ENCODE measurements at places on chromosomes 2 and 18.

GRCh38 chr18:25896178-25896780 is 194.1 kb downstream of the SS18 start:
- DNase-seq, result peak; percentile 4

DNA sequence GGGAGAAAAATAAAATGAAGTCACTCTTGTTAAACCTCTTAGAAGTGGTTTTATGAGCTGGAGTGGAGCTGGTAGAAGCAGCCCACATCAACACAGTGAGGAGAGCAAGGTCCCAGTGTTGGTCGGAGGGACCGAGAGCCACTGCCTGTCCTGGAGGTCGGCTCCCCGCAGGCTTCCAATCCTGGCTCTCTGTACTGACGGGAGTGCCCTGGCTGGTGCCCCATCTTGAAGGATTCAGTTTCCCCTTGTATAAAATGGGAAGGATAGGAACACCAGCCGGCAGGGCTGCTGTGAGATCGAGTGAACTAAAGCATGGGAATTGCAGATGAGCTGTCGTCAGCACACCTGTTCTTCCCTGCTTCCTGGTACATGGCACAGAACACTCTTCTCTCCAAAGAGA is 104.3 kb upstream of the ID2 start:
- no peak for DNase-seq

DNA sequence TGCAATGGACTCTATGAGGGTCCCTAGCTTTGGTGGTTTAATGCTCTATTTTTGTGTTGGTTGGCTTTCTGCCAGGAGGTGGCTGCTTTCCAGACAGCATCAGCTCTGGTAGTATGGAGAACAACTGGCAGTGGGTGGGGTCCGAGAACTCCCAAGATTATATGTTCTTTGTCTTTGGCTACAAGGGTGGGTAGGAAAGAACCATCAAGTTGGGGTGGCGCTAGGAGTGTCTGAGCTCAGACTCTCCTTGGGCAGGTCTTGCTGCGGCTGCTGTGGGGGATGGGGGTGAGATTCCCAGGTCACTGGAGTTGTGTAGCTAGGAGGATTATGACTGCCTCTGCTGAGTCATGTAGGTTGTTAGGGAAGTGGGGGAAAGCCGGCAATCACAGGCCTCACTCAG is 976.1 kb upstream of the GYPC start:
- no peak for DNase-seq

DNA sequence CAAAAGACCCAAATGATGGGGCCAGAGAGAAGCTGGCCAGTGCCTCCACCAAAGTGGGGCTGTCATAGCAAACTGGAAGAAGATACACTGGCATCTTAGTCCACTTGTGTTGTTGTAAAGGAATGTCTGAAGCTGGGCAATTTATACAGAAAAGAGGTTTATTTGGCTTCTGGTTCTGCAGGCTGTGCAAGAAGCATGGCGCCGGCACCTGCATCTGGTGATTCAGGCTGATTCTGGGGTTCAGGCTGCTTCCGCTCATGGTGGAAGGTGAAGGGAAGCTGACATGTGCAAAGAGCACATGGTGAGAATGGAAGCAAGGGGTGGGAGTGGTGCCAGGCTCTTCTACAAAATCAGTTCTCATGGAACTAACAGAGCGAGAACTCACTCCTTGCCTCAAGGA is 135.9 kb upstream of the TWIST2 start:
- no peak for DNase-seq

GRCh38 chr2:240412211-240412861 is 23.1 kb upstream of the GPC1 start:
- DNase-seq, result no peak

DNA sequence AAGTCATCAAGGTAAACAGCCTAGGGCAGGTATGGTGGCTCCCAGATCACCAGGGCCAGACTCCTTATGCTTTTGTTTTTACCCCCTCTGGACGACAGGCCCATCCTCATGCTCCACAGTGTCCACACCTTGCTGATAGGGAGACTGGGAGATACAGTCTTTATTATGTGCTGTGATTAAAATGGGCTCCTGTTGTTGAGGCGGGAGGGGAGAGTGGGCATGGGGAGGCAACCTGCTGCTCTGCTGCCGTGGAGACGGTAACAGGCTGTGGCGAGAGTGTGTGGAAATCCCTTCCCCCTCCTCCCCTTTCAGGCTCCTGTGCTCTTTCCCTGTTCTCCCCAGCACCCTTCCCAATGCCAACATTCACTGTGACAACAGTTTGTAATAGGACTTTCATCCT is 38.2 kb upstream of the PNO1 start:
- no peak for DNase-seq

DNA sequence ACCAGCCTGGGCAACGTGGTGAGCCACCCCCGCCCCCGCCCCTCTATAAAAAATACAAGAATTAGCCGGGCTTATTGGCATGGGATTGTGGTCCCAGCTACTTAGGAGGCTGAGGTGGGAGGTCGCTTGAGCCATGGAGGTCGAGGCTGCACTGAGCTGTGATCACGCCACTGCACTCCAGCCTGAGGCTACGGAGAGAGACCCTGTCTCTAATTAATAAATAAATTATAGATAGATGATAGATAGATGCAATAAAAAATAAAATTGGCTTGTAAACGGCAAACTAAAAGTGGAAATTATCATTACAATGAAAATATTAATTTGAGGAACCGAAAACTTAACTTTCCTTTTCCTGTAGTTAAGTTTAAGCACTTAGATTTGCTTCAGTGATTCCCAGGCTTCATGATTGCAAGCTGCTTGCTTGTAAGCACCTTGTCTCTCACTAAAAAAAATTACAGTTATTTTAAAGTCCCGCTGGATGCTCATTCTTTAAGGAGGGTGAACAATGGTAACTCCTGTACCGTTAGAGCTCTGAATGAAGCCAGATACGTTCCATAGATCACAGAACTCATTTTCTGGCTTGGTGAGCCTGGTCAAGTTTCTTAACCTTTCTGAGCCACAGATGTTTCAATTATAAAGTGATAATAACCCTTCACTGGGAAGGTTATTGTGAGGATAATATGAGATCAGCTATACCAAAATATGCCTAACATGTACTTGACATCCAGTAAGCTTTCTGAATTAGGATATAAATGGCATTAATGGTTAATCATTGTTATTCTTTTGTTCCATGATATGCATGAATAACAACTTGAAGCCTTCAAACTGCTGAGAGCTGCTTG is 9.3 kb upstream of the NARS1 start:
- DNase-seq, result no peak
